ENCODE measurements at places on chromosomes 12 and 14.
A peak's percentile ranks its signal among the peaks of the same experiment; 100 is the strongest.

DNA sequence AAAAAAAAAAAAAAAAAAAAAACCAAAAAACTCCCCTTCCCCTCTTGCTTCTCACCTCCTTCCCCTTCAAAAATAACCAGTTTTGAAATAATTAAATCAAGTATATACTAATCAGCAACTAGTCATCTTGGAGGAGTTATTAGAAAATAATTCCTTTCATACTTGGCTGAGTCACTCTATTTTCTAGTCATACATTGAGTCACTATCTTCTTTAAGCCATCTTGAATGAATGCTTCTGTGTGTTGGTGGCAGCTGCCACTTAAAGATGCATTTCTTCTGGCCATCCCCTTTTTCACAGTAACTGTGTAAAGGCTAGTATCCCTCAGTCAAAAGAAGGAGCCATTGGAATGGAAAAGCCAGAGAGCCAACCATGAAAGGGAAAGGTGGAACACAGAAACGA, 84.2 kb upstream of the TMEM263 start:
- DNase-seq: peak; percentile 2

DNA sequence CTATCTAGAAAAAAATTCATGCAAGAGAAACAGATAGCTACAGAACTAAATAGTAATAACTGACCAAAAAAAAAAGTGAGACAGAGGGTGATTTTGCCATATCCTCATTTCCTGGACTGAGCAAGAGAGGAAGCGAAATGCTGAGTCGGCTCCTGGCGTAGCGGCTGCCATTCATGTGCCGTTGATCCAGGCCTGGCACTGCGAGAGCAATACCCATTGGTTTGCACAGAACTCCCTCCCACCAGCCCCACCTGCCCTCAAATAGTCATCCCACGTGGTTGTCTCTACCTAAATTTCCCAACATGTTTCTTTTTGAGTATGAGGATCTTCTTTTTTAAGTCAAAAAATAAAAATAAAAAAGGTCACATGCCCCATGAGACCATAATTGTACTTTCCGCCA, 9.4 kb upstream of the WNT5B start:
- DNase-seq: no peak

- DNase-seq: no peak
Measured at GRCh38 chr12:99413751-99414150, 233.8 kb upstream of the GARIN6 start.

DNA sequence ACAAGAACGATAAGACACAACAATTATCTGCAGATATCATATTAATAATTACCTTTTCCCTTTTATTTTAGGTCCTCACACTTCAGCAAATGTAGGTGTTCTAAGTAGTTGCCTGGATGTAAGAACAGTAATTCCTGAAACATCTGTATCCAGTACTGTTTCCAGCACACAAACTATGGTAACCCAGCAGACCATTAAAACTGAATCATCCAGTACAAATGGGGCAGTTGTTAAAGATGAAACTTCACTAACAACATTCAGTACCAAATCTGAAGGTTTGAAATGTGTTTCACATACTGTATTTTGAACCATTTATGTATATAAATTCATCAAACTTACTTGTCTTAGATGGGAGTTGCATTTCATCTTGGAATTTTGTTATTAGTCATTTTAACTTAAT, 31.0 kb downstream of the HCFC2 start:
- DNase-seq: no peak

DNA sequence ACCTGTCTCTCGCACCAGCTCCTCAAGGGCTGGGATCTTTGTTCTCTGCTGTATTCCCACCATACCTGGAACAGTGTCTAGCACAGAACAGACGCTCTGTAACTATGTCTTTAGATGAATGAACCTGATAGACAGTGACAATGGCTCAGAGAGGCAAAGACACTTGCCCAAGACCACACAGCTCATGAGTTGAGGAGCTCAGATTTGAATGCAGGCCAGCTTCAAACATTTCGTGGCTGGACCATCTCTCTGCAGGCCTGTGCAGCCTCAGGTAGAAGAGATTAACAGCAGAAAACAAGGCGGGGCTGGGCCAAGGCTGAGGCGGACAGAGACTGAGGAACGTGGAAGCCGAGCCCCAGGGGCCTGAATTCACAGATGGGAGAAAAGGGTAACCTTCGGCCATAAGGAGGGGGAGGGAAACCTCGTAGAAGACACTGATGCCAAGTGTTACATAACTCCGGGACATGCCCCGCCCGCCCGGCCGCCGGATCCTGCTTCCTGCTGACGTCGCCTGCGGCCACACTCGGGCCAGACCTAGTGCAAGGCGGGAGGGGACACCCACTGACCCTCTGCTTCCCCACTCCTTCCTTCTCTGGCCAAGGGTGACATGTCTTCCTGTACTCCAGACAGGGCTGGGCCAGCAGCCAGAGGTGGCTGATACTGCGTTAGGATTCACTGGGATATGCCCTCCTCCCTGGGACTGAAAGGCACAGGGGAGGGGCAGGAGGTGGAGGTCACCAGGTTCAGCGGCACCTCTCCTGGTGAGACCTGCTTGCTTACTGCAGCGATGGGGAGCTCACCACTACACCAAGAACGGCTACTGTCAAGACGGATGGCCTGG, 86.8 kb downstream of the RFLNA start:
- DNase-seq: peak; percentile 80

DNA sequence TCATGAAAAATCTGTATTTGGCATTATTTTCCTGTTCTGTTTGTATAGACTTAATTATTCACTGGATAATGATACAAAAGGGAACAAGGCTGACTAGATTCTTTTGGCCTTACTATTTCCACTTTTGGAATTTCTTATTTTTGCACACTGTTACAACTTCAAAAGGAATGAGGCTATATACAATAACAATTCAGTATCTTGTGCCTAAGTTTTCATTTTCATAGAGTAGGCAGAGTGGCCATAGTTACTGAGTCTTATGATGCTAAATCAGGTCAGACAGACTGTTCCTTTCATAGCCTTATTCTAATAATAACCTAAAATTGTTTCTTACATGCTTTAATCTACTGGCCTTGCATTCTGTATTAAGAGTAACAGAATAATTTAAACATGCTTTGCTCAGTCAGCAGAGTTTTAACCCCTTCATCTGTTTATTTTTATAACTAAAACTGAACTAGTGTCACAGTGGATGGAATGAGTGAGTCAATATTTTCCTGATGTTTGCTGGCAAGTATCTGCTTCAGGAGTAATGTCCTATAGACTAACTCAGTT, 10.5 kb downstream of the TTC8 start:
- DNase-seq: no peak

DNA sequence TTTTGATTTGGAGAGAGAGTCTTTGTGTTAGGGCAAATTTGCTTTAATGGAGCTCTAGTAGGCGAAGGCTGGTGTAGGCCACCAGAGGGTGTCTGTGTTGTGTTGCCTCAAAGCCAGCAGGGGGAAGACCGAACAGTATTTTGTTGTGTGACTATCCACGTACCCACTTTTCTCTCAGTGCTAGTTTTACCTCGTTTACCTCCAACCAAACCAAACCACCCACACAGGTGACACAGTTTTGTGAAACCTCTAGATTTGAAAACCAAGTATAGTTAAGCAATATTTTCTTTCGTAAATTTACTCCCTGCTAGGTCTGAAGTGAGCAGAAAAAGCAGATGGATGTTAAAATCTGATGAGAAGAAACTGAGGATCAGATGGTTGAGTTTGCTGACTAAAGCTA, 36.3 kb upstream of the NPFF start:
- DNase-seq: peak; percentile 44

DNA sequence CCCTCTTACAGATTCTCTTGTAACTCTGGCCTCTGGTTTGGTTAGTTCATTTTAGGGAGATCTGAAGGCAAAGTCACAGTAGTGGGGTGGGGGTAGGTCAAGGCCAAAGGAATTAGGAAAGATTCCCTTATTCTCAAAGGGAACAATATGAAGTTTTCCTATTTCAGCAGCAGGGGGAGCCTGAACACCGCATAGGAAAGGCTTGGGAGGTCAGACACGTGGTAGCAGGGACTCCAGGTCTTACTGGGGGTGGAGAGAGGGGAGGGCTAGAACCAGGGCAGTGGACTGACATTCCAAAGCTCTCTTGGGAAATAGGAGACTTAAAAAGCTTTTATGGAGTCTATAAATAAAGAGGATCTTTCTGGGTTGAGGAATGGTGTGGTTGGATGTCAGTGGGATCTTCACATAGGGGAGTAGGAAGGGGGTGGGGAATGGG, 1.3 kb downstream of the ZC3H10 start:
- DNase-seq: peak; percentile 78
